Hindlimb muscle (tissue), 1 donor: ENCODE measurements at places on chromosomes 12 and 14. TPM values are rescaled to one million over a fixed set of nuclear protein-coding genes. Genes with fewer than 3 reads are reported as not detected.

- no peak for DNase-seq
These were observed 3.2 kb downstream of the TMBIM4 start for GRCh38 chr12:66166561-66166960.

GRCh38 chr14:78202163-78202562 is 32.0 kb downstream of the NRXN3 start:
- DNase-seq: no peak

- no peak for DNase-seq
These were observed 32.6 kb downstream of the P2RX7 start for GRCh38 chr12:121165316-121165715.

CLEC4C gene
- not detected for polyA plus RNA-seq

DTX1 gene
- polyA plus RNA-seq: 5.9 TPM
